NCI-H69 (cell line): ENCODE measurements at places on chromosomes 2 and 18.

DNA sequence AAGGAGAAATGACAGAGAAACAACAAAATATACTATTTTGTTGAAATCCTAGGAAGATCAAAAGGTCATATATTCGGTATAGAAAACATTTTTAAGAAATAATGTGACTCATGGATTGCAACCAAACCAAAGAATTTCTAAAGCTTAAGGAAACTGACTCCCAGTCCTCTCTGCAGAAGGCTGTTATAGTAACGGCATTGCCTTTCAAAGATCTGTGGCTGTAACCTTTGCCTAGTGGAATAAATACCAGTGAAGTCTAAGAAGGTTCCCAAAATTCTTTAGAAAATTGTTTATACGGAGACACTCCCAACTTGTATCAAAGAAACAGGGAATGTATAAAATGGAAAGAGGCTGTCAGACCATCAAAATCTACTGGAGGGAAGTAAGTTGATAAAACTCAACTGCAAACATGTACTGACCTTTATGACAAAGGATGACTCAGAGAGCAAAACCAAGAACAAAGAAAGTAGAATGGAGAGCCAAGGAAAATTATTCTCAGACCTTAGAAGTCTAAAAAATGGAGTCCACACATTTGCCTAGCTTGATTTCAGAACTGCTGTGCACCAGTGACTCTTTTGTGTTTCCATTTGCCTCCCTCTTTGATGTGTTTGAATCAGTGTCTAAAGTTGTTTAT is 48.6 kb upstream of the FSIP2 start:
- no peak for DNase-seq

DNA sequence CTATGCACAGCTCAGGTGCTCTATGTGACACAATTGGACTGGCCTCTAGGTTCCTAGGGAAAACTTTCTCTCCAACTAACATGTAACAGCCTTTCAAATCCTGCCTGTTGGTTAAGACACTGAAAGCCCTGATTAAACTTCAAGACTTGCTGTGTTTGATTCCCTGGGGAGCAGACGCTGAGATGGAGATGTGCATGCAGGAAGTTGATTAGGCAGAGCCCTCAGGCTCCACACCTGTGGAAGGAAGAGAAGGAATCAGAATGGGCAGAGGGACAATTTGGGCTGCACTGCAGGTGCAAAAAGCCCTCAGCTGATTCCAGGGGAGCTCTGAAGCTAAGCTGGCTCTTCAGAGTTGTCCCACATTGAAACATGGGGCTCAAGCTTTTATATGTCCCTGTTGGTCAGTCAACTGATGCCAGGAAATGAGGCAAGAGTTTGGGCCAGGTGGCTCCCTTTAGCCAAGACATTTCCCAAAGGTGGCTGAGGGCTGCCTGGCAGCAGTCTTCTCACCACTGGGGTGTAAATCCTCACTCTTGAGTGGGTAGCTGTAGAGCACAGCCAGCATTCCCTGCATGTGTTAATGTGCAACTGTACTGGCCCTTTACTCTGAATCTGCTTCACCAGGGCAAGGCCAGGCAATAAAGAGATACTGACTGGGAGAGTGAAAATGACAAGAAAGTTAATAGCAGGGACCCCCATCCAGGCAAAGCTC is 199.5 kb upstream of the DDX18 start:
- no peak for DNase-seq

DNA sequence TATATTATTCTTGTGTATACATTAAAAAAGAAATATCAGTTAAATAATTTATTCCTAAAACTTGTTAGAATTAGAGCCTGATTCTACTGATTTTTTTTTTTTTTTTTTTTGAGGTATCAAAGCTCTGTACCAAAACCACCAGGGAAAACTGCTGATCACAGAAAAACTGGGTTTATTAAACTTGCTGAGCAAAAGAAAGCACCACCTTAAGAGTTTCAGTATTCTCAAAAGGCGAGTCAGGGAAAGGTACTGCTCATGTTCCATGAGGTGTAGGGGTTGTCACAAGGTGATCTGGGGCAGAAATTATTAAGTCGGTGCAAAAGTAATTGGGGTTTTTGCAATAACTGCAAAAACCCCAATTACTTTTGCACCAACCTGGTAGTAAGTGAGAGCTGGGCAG is 51.7 kb upstream of the KLF7 start:
- no peak for DNase-seq

- no peak for DNase-seq
Measured at GRCh38 chr2:31476511-31477180, 62.1 kb upstream of the XDH start.

DNA sequence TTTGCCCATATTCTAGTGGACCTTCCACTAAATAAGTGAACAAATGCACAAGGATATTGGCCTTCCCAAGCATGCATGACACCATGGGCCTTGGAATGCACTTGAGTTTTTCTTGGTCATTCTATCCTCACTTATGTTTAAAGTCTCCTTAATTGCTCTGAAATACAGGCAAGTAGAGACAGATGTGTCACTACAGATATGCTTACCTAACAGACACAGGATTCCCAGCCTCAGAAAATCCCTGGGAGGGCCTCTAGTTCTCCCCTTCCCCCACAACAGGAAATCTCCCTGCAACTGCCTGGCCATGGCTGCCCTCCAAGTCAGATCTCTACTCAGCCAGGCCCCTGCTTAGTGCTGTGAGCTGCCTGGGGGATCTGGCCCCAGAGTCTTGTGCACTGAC is 445.2 kb downstream of the IRS1 start:
- peak; percentile 17 for DNase-seq

- peak; percentile 72 for DNase-seq
Measured at GRCh38 chr2:72148837-72149555, 1.3 kb upstream of the CYP26B1 start.

DNA sequence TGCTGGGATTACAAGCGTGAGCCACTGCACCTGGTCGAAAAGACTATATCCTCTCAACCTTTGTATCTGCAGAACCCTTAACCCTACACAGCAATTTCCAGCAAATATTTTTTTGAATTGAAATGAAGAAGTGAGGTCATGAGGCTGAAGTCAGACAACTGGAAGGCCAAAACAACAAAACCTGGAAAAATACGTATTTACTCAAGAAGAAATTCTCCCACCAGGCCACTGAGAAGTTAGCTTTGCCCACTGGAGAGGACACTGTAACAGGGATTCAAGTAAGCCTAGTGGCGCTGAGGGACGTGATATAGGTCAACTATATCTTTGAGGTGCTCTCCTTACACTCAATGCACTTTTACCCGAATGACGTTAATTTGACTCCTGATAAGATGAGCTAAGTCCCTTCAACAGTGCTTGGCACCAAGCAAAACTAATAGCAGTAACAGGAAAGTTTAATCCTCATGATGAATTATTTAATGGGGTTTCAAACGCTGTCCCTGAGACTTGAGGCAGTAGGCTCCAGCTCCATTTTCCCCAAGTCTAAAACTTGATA is 1.9 kb downstream of the HDLBP start:
- no peak for DNase-seq

GRCh38 chr2:69011611-69012157 is 1.3 kb upstream of the ANTXR1 start:
- DNase-seq: no peak

- DNase-seq: peak; percentile 44
Measured at GRCh38 chr2:74548900-74549826, 4.6 kb downstream of the LOXL3 start.

DNA sequence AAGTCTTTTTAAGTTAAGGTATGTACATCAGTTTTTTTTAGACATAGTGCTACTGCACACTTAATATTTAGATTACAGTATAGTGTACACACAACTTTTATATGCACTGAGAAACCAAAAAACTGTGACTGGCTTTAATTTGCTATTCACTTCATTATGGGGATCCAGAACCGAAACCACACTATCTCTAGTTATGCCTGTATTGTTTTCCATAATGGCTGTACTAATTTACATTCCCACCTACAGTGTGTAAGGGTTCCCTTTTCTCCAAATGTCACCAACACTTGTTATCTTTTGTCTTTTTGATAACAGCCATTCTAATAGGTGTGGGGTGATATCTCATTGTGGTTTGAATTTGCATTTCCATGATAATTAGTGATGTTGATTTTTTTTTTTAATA is 213.4 kb upstream of the CCDC150 start:
- DNase-seq: no peak

DNA sequence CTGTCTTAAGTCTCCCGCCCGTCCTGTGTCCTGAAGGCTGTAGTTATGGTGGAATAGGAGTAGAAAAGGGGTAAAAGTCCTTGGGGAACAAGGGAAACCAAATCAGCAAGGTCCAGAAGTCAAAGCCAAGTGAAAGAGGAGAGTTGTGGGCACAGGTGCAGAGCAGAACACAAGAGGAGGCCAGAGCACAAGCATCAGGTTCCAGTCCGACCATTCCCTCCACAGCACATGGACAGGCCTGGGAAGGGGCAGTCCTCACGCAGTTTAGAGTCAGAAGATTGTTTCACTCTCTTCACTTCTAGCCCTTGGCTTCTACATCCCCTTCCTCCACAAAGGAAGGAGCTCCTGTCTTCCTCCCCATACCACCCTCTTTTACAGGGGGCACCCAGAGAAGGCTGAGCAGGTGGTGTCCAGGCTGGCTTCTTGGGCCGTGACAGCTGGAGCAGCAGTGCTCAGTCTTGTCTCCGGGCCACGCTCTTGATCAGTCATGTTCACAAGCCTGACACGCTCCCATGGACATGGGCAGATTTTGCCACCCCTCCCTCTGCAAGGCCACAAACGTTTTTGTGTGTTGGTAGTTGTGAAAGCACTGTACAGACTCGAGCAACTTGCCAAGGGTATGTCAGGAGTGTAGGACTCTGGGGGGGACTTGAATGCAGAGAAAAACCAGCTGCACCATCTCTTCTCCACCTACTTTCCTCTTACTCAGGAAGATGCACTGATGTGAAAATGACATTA is 138.5 kb upstream of the DAPL1 start:
- DNase-seq: no peak

- DNase-seq: no peak
Measured at GRCh38 chr18:52933356-52933755, 593.4 kb downstream of the DCC start.

DNA sequence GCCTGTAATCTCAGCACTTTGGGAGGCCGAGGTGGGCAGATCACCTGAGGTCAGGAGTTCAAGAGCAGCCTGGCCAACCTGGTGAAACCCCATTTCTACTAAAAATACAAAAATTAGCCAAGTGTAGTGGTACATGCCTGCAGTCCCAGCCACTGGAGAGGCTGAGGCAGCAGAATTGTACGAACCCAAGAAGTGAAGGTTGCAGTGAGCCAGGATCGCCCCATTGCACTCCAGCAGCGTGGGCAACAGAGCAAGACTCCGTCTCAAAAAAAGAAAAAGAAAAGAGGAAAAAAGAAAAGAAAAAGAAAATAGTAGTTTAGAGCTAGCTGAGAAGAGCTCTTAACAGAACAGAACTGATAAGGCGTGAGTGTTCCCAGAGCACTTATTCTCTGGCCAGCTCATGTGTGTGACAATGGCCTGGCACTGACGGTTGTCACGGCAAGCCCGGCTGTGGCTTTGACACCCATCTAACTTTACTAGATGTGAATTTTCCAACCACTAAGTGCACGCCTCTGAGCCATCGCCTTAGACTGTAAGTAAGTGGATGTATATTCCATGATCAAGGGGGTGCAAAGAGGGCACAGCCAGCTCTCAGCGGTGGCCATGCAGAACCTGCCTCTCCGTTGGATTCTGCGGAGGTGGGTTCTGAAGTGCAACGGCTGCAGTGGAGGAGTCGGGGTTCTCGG is 80.0 kb downstream of the ZNF516 start:
- DNase-seq: no peak

DNA sequence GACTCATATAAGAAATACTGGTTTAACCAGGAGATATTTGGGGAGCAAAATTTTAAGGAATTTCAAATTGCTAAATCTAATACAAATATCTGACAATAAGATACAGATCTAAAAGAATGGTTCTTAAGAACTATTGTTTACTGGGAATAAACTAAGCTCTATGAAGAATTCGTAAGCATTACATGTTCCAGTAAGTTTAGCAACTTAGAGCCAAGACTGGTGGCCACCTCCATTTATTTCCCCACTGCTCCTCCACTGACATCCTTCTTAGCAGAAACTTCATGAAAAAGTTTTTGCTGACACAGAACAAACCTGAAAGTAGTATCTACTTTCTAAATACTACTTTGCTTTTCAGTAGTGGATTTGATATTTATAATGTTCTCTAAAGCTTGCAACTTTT is 83.0 kb downstream of the ACSL3 start:
- no peak for DNase-seq

GRCh38 chr2:88269836-88270235 is 99.7 kb downstream of the THNSL2 start:
- no peak for DNase-seq

- peak; percentile 46 for DNase-seq
Measured at GRCh38 chr2:23824777-23825212, 102.1 kb downstream of the ATAD2B start.

DNA sequence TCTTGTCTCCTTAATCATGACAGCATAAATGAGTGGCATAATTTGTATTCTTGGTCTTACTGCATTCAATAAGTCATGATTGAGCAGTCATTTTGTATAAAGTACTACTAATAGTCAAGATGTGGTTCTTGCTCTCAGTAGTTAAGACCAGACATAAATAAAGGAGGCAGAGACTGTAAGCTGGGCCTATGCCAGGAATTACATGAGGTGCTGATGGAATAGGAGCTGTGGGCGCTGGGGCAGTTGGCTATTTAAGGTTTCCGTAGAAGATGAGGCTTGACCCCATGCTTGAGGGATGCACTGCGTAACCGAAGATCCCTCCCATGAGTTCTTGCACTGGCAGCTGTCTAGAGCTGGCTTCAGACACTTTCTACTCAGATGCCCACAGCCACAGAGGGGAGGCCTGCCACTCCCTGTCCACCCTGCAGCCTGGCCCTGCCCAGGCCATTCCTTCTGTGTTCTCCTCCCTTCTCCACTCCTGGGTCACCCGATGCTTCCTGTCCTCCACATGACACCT is 150.9 kb upstream of the REV1 start:
- peak; percentile 75 for DNase-seq
